ENCODE measurements at places on chromosomes 5 and 9.

- no peak for DNase-seq
These were observed 24.1 kb downstream of the TENT4A start for GRCh38 chr5:6737043-6737941.

- DNase-seq = no peak
These were observed 215.5 kb upstream of the TNC start for GRCh38 chr9:115333277-115334070.

GRCh38 chr5:124065508-124065907, 553.5 kb downstream of the CSNK1G3 start:
- DNase-seq = no peak

- no peak for DNase-seq
These were observed 95.1 kb downstream of the ANXA2R start for GRCh38 chr5:42944989-42945388.

- DNase-seq = no peak
These were observed 43.4 kb downstream of the NADK2 start for GRCh38 chr5:36198281-36198680.

GRCh38 chr5:80399526-80400239, 8.2 kb upstream of the ZFYVE16 start:
- no peak for DNase-seq

DNA sequence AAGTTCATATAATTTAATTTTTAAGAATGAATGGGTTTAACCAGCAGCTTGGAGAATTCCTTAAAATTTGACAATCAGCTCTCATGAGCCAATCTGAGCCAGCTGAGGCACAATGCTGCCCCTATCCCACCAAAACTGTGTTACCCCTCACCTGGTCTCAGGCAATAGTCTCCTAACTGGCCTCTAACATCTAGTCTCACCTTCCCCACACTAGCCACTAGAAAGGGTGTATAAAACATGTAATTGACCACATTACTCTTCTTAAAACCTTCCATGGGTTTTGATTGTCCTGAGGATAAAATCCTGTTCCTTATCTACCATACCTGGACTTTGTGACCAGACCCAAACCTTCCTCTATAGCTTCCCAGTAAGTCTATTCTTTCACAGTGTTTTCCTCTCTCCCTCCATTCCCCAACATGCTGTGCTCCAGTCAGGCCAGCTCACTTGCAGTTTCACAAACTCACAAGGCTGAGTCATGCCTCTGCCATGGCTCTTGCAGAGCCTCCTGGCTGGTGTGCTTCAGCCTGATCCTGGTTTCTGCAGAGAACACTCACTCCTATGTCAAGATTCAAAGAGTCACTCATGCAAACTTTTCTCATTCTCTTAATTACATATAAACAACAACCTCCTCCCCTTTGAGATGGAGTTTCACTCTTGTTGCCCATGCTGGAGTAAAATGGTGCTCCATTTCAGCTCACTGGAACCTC, 16.0 kb upstream of the ZCCHC7 start:
- DNase-seq = peak; percentile 8

DNA sequence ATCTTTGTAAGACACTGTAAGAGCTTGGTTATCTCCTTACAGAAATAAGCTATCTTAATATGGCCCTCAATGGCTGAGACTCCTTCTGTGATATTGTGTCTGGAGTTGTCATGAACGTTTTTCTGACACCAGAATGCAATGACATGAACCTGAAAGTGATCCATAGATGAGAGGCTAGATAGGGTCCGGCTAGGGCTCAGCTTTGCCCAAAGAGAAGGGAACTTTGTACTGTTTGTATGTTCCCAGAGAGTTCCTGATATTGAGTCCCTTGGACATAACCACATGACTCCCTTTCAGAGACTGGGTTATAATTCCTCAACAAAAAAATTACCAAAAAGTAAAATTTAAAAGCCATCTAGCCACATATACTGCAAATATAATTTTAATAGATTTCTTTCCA, 575.8 kb upstream of the CLINT1 start:
- no peak for DNase-seq

DNA sequence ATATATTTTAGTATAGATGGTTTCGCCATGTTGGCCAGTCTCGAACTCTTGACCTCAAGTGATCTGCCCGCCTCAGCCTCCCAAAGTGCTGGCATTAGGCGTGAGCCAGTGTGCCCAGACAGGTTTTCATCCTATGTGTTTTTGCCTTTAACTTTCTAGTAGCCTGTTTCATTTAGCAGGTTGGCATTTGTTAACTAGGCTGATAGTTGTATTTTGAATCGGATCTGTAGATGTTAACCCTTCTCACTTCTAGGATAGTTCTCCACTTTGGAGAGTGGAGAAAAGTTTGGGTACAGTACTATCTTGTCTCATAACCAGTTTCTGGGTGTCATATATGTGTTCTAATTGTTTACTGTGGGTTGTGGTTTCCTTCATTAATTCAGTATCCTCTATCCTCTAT, 7.3 kb upstream of the FGF18 start:
- no peak for DNase-seq

- no peak for DNase-seq
These were observed 579.8 kb upstream of the ST8SIA4 start for GRCh38 chr5:101482931-101483330.

- DNase-seq = no peak
These were observed 37.4 kb downstream of the PRRX2 start for GRCh38 chr9:129702589-129703520.

DNA sequence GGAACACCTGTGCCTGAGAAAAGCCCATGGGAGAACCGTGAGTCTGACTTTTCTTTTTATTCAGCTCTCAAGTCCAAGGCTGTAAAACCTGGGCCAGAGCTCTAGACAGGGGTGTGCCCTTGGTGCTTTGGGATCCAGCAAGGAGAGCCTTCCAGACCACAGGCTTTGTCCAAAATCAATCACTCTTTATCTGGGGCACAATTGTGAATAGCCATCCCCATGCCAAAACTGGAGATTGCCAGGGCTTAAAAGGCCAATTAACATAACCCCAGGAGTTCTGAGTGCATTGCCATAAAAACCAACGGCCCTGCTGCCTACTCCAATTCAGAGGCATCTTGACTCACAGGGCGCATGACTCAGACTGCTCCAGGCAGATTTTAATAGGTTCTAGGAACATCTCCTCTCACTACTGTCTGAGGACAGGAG, 391.8 kb downstream of the ARHGEF28 start:
- no peak for DNase-seq

DNA sequence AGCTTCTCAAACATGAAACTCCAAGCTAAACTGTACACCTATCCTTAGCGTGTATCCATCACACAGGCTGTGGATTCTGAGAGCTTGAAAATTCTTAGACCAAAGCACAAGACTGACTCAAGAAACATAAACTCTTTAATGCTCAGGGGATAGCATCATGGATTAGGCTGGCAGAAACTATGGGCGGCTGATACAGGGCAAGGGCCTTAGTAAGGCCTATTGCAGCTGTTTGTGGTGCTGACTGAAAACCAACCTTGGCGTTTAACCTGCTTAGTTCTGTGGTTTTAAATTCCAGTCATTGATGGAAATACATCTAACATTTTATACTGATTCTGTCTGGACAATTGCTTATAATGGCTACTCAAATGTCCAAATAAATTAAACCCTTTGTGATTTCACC, 183.7 kb downstream of the TLR4 start:
- DNase-seq = no peak

- DNase-seq = no peak
These were observed 87.1 kb downstream of the HMHB1 start for GRCh38 chr5:143898916-143899591.

- DNase-seq = no peak
These were observed 3.3 kb upstream of the AQP3 start for GRCh38 chr9:33450621-33451146.

DNA sequence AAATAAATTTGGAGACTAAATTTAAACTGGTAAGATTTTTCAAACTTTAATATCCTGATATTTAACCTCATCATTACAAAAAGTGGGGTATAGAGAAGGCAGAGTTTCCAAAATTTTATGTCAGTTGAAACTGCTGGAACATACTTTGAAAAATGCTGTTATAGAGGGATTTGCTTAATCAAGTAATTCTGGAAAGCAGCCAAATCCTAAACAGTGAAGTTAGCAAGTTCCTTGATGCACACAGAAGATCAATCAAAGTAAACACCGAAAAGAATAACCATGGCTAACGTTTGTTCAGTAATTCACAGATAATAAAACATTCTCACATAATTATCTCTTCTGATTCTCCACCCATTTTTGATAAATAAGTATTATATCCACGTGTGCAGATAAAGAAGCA, 8.1 kb upstream of the PRR16 start:
- DNase-seq = no peak

GRCh38 chr9:115261656-115262081, 143.7 kb upstream of the TNC start:
- no peak for DNase-seq

- DNase-seq = no peak
These were observed 2.5 kb upstream of the TENT4A start for GRCh38 chr5:6710551-6711318.

DNA sequence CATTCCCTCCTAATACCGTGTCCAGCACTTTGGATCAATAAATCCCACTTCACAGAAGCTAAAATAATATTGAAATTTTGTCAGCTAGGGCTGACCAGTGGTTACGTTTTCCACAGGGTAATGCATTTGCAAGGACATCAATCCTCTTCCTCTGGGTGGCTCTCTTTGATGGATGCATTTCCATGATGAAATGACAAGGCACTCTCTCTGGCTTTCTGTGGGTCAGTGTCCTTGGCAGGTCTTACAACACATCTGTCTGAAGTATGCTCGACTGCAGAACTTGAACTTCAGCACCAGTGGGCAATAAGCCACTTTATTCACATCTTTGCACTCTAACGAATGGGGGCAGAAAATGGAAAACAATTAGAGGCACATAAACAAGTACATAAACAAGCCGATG, 330.1 kb downstream of the ADAMTS6 start:
- no peak for DNase-seq

DNA sequence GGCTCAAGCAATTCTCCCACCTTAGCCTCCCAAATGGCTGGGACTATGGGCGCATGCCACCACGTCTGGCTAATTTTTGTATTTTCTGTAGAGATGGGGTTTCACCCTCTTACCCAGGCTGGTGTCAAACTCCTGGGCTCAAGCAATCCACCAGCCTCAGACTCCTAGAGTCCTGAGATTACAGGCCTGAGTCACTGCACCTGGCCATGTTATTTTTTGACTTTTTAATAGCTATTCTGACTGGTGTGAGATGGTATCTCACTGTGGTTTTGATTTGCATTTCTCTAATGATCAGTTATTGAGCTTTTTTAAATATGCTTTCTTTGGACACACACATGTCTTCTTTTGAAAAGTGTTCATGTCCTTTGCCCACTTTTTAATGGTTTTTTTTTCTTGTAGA, 38.2 kb downstream of the FBXW2 start:
- no peak for DNase-seq

DNA sequence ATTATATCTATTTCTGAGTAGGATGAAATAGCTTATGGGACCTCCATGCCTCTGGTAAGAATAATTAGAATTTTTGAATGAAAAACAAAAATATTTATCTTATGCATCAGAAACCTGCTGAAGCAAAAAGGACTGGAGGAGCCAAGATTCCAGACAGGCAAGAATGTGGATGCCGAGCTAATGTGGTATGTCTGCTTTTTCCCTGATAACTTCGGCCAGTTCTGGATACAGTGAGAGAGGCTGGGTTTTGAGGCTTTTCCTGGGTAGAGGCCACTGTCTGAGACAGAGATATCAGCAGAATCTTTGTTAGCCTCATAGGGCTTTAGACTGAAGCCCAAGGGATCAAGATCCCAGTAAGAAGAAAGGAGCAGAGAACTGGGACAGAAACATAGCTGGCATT, 5.2 kb upstream of the CTNND2 start:
- no peak for DNase-seq

GRCh38 chr5:60148366-60148765, 254.8 kb upstream of the PDE4D start:
- DNase-seq = no peak

DNA sequence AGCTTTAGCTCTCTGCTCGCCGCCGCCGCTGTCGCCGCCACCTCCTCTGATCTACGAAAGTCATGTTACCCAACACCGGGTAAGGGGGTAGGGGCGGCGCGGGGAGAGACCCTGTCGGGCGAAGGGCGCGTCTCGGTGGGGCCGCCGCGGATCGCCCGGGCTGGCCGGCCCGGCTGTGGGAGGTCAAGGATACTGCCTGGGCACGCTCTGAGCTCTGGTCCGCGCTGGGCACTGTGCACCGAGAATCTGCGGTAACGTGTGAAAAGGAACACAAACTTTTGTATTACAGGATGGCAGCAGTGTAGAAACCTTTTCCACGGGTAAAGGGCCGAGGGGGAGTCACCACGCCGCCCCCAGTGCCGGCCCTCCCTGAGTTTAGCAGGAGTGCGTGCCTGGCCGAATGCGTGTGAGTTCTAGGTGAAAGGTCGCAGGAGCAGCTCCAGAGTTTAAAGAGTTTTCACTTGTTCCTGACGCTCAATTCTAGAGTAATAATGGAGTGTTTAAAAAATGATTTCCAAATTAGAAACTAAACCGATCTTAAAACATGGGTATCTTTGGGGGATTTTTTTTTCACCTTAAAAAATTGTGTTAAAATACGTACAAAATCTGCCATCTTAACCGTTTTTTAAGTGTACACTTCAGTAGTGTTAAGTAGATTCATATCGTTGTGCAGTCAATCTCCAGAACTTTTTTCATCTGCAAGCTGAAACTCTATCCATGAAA, at the start of gene HSDL2:
HSDL2 (plus strand) TSS at position 7 of the 723 bp plus-strand sequence; CDS start at position 63, 56 bp downstream.
- DNase-seq = peak; percentile 39

GRCh38 chr5:67015541-67016191, 180.9 kb downstream of the CD180 start:
- DNase-seq = no peak

- DNase-seq = no peak
These were observed 78.7 kb downstream of the ACTL7B start for GRCh38 chr9:108776920-108777639.

- no peak for DNase-seq
These were observed 4.0 kb downstream of the TSLP start for GRCh38 chr5:111075520-111075919.

DNA sequence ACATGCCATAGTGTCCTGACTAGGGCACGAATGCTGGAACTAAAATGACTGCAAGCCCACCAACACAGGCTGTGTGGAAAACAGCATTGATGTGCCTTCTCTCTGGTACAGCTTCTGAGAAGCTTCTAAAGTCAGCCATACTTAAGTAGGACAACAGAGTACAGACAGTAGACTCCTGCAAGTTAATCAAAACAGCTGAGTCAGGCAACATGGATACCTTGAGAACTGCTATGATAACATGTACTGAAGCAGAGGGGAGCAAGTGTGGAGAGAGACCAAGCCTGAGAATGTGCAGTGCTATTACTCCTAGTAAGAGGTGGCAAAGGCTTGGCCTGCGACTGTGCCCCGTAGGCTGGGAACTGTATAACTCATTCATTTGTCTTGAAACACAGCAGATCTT, 2.5 kb downstream of the ISCA1 start:
- DNase-seq = no peak

DNA sequence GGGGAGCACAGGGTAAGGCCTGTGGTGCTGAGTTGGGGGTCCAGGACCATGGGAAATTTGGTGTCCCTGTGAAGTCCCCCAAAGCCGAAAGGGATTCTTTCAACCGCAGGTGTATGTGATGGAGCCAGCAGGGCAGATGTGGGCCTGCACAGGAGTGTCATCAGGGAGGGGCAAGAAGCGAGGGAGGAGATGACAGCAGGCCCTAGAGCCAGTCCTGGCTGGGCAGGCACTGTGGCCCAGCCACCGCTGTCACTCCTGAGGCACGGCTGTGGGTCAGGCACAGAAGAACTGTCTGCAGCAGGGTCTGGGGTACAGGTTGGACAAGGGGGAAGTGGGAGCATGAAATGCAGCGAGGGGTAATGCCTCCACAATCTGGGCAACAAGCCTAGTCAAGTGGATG, 4.8 kb downstream of the HK3 start:
- no peak for DNase-seq

Measured in stimulated activated CD4-positive, alpha-beta T cell treated with anti-CD3 and anti-CD28 coated beads, Interleukin-2, amount 100 ng/mL, for 24 hours (primary cell).